ENCODE measurements at places on chromosomes 11 and 22.
A peak's percentile ranks its signal among the peaks of the same experiment; 100 is the strongest.

GRCh38 chr22:29312218-29313125 lies 3.0 kb downstream of the RASL10A start:
- DNase-seq, result no peak

- DNase-seq, result no peak
Measured at GRCh38 chr11:73283276-73284000, 11.3 kb downstream of the P2RY6 start.

GRCh38 chr11:64670975-64671374 lies 52.0 kb downstream of the NRXN2 start:
- no peak for DNase-seq

GRCh38 chr11:76721755-76722677 lies 51.5 kb upstream of the LRRC32 start:
- DNase-seq, result peak; percentile 65

DNA sequence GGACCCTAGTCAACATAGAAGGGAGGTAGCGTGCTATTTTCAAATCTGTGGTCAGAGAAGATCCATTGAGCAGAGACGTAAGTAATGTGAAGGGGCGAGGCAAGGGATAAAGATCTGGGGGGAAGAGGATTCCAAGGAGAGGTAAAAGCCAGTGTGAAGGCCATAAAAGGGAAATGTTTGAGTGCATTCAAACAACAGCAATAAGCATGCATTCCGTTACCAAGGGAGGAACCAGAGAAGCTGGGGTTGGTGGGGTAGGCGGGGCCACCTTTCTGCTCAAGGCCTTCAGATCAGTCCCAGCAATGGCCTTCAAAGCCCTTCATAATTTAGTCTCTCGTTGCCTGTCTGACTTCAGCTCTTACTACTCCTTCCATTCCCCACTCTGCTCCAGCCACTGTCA lies 18.4 kb upstream of the SMPD1 start:
- DNase-seq, result no peak

DNA sequence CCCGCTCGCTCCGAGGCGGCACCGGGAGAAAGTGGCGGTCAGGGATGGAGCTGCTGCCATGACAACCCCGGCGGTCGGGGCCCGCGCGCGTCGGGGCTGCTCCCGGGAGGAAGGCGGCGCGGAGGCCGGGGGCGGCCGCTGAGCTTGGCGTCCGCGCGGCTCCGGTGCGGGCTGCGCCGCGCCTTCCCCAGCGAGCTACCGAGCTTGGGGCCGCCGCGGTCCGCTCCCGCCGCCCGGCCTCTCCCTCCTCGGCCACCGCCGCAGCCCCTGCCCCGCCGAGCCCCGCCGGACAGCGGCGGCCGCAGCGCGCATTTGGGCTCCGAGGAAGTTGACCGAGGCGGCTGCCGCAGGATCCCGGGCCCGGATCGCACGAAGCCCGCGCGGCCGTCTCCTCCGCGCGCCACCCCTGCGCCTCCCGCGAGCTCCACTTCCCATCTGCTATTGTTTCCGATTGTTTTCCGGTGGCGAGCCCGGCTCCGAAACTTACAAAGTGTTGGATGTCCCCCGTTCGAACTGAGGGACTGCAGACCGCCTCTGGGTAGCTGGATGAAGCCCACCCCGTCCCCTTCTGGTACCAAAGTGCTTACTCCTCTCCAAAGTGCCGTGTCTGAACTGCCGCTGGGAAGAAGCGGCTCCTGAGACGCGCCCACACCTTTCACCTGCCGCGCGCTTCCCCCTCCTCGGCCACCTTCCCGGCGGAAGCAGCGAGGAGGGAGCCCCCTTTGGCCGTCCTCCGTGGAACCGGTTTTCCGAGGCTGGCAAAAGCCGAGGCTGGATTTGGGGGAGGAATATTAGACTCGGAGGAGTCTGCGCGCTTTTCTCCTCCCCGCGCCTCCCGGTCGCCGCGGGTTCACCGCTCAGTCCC lies 540.3 kb downstream of the NTM start:
- no peak for DNase-seq

DNA sequence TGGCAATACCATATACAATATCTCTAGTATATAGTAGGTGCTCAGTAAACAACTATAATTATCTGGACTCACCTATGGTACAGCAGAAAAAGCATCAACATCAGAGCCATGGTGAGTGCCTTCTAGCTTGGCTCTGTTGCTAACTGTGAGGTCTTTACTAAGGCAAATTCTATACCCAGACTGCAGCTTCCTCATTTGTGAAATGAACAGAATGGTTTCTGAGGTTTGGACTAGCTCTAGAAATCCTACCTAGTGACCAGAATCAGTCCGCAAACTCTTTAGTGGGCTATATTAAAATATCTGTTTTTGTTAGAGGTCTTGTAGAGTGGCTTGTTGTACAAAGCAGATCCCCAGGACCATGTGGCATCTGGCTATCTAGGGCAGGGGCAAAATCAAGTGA lies 3.7 kb downstream of the MS4A1 start:
- DNase-seq, result no peak

DNA sequence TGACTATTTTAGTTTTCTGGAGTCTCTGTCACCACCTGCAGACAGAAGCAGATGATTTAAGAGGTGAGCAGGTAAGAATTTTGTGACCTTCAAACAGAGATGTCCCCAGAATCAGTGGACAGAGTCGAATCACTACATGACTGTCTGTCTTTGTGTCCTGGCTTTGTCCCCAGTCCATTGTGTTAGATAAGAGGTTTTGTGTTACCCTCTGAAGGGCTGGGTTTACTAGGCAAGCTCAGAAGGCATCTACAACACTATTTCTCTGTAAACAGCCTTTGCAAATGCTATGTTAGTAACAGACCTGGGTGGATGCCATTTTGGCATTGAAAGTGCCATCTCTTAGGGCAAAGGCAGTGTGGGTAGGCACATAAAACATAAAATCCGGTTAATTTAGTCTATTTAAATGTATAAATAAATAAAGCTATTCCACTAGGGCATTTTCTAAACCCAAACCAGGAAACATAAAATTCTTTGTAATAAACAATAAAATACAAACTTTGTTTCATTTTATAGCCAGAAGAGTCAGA lies 40.3 kb upstream of the CADM1 start:
- no peak for DNase-seq

GRCh38 chr11:41713030-41713429 lies 253.6 kb upstream of the LRRC4C start:
- no peak for DNase-seq

DNA sequence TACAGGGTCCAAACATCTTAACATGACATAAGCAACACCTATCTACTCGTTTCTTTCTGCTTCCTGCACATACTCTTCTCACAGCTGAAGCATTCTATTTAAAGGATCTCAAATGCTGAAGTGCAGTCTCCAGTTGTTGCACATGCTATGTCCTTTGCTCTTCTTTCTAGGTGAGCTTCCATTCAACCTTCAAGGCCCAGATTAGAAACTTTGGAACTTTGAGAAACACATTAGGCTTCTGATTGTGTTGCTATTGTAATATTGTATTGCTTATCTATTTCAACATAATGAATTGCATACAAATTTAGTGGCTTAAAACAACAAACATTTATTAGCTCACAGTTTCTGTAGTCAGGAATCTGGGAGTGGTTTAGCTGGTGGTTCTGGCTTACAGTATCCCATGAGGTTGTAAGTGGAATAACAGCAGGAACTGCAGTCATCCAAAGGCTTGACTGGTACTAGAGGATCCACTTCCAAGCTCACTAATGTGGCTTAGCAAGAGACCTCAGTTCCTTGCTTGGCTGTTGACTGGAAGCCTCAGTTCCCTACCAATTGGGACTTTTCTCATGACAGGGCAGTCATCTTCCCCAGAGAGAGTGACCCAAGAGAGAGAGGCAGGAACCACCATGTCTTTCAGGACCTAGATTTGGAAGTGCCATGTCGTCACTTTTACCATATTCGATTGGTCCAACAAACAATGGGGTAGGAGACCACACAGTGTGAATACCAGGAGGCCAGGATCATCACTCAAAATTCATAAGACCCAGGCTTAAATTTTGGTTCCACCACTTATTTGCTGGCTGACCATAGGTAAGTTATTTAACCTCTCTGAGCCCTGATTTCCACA lies 27.2 kb upstream of the RASSF10 start:
- no peak for DNase-seq

DNA sequence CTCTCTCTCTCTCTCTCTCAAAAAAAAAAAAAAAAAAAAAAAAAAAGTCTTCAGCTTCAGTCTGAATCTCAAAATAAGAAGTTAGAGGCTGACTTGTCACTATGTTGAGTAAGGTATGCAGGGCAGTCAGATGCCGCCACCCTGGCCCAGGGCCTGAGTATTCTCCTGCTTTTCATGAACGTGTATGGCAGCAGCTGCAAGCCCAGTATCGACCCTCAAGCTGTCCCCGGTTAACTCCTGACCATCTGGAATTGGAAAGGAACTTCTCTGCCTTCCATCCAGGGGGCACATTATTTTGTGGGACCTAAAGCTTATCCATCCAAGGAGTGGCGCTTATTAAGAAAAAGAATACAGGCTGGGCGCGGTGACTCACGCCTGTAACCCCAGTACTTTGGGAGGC lies 11.4 kb downstream of the MRGPRD start:
- no peak for DNase-seq

DNA sequence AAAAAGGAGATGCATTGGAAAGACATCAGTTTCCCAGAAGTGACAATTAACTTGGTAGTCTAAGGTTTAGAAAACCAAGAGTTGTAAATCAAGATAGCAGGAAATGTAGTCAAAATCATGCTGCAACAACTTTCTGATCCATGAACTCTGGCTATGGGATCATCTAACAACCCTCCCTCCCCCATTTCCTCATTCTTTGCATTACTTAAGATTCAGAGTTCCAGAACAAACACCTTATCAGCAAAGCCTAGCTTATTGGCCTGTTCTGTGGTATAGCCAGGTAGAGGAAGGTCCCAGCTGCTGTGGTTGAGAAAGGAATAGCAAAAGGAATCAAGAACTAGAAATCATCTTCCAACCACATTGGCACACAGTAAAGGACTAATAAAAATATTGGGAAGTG lies 651.1 kb downstream of the METTL15 start:
- no peak for DNase-seq

DNA sequence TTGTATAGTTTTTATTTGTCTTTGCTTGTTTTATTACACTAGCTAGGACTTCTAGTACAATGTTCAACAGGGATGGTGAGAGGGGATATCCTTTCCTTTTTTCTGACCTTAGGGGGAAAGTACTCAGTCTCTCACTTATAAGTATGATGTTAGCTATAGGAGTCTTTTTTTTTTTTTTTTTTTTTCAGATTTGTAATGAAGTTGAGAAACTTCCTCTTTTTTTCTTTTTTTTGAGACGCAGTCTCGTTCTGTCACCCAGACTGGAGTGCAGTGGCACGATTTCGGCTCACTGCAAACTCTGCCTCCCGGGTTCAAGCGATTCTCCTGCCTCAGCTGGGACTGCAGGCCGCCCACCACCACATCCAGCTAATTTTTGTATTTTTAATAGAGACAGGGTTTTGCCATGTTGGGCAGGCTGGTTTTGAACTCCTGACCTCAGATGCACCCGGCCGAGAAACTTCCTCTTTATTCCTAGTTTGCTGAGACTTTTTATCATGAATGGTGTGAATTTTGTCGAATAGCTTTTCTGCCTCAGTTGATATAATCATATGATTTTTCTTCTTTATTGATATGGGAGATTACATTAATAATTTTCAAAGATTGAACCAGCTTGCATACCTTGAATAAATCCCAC lies 10.9 kb downstream of the TRIM22 start:
- no peak for DNase-seq

DNA sequence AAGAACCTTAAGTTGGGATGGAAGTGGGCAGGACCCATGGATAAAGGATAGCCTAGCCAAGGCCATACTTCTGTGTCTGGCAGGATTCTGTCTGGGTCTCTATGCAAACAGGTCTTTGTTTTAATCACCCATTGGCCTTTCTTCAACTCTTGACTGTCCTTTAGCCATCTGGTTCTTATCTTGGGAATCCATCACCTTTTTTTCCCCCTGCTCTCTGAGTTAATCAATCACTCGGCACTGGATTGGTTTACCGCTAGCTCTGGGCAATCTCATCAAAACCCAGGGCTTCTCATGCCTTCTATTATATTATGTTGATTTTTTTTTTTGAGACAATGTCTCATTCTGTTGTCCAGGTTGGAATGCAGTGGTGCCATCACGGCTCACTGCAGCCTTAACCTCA lies 1.8 kb upstream of the RNF169 start:
- no peak for DNase-seq

GRCh38 chr11:134365011-134365925 lies 33.5 kb downstream of the GLB1L2 start:
- DNase-seq, result no peak

- DNase-seq, result no peak
Measured at GRCh38 chr22:37491559-37492427, 5.6 kb upstream of the MFNG start.

GRCh38 chr11:62592146-62592815 lies 958 bp upstream of the TUT1 start:
- DNase-seq, result no peak

GRCh38 chr22:26956371-26956770 lies 299.0 kb downstream of the MIAT start:
- DNase-seq, result no peak

GRCh38 chr11:21625982-21626381 lies 566.9 kb upstream of the ANO5 start:
- no peak for DNase-seq

- peak; percentile 86 for DNase-seq
Measured at GRCh38 chr22:30286813-30287647, 2.3 kb downstream of the CASTOR1 start.

DNA sequence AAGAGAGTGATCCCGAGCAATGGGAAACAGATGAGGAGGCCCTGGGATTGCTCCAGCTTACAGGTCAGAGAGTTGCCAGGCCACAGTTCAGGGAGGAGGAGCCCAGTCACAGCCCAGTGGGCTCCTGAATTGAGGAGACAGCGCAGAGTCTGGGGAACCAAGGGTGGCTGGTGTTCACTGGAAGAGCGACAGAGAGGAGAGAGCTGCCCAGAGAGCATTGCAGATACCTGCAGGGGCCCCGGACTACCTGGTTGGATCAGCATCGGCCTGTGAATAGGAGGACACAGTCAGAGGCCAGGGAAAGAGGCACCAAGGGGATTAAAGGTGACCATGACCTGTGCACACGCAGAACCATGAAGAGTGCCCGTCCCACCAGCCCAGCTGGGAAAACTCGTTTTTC lies 648.6 kb downstream of the TBC1D22A start:
- no peak for DNase-seq

- no peak for DNase-seq
Measured at GRCh38 chr11:116309446-116309845, 463.3 kb downstream of the BUD13 start.

- DNase-seq, result no peak
Measured at GRCh38 chr11:26677566-26677965, 44.3 kb downstream of the SLC5A12 start.

- no peak for DNase-seq
Measured at GRCh38 chr22:41387341-41387740, 5.6 kb downstream of the TEF start.

GRCh38 chr11:121478226-121478894 lies 25.6 kb upstream of the SORL1-AS1 start:
- no peak for DNase-seq

- no peak for DNase-seq
Measured at GRCh38 chr11:103683576-103683975, 352.9 kb upstream of the DDI1 start.

GRCh38 chr11:117814766-117815261 lies 9.7 kb downstream of the FXYD2 start:
- DNase-seq, result peak; percentile 56
